ENCODE measurements at places on chromosomes 2 and 18.

DNA sequence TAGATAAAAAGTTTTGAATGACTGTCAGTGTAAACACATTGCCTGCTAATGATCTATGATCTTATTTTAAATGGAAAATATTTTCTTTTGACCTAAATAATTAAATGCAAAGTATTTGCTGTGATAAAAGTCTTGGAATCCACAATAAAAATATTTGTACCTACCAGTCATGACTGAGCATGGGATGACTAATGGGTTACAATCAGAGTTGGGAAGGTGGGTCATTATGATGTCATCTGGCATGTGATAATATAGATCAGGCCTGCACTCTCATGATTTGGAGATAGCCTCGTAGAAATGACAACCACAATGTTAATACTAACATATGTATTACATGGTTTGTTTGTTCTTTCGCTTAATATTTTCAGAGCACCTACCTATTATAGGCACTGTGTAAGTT is 848.8 kb upstream of the KLHL29 start:
- no peak for DNase-seq

DNA sequence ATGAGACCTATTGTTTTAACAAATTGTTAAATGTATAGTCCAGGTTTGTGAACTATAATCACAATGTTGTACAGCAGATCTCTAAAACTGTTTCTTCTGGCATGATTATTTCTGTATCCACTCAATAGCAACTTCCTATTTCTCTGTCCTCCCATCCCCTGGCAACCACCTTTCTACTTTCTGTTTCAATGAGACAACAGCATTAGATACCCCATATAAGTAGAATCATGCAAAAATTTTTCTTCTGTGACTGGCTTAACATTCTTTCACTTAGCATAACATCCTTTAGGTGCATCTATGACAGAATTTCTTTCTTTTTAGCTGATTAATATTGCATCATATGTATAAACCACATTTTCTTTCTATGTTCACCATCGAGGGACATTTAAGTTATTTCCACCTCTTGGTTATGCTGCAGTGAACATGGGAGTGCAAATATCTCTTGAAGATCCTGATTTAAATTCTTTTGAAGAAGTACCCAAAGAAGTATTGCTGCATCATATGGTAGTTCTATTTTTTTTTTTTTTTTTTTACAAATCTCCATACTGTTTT is 713.5 kb downstream of the LRP1B start:
- DNase-seq, result peak; percentile 7

DNA sequence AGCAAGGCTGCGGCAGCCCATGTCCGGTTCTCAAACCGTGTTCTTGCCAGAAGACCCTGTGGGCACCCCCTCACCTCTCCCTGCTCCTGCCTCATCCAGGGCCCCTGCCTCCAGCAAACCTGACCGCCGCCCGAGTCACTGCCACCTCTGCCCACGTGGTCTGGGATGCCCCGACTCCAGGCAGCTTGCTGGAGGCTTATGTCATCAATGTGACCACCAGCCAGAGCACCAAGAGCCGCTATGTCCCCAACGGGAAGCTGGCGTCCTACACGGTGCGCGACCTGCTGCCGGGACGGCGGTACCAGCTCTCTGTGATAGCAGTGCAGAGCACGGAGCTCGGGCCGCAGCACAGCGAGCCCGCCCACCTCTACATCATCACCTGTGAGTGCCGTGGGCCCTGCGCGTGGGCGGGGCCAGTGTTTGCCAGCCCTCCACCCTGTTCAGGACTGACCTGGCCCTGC is 32.2 kb downstream of the MTERF4 start:
- no peak for DNase-seq

- DNase-seq, result no peak
Observed at GRCh38 chr18:46577546-46577945, 79.5 kb downstream of the LOXHD1 start.

DNA sequence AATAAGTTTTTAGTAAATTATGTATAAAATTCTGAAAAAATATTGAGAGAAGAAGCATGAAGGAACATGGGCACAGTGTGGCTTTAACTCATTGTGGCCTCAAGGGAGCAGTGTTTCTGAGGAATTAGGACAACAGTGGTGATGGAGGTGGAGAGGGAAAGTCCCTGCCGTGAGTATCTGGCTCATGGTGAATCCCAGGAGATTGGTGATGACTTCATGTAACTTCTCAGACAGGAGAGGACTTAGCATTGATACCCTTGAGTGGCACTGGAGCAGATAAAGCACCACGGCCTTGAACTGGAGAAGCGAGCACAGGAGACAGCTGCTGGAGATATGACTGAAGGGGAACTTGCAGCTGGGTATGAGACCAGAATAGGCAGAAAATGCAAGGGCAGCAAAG is 35.0 kb upstream of the LRP1B start:
- no peak for DNase-seq

GRCh38 chr2:64766841-64767669 is 113.3 kb upstream of the SERTAD2 start:
- DNase-seq, result peak; percentile 51

GRCh38 chr18:69680123-69680522 is 267.6 kb downstream of the CD226 start:
- DNase-seq, result no peak

GRCh38 chr2:21220930-21221329 is 97.2 kb downstream of the TDRD15 start:
- no peak for DNase-seq

DNA sequence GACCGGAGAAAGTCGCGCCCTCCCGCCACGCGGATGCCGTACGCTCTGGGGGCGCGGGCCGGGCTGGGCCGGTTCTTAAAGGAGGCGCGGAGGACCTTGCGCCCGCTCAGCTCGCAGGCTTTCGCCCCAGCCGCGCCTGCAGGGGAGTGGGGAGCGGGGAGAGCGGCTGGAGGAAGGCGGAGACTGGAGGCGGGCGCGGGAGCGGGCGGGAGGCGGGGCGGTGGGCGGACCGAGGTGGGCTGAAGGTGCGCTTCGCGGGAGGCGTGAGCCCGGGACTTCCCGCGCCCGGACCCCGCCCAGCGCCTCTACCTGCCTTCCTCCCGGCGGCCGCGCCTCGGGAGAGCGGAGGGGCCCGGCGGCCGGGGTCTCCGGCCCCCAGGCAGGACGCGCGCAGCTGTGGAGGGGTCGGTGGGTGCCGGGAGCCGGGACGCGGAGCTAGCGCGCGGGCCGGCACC is at the start of gene ADRA2B:
ADRA2B (minus strand) TSS at position 148 of the 455 bp plus-strand sequence. CDS start 422 bp downstream, outside the sequence.
- DNase-seq, result peak; percentile 60

DNA sequence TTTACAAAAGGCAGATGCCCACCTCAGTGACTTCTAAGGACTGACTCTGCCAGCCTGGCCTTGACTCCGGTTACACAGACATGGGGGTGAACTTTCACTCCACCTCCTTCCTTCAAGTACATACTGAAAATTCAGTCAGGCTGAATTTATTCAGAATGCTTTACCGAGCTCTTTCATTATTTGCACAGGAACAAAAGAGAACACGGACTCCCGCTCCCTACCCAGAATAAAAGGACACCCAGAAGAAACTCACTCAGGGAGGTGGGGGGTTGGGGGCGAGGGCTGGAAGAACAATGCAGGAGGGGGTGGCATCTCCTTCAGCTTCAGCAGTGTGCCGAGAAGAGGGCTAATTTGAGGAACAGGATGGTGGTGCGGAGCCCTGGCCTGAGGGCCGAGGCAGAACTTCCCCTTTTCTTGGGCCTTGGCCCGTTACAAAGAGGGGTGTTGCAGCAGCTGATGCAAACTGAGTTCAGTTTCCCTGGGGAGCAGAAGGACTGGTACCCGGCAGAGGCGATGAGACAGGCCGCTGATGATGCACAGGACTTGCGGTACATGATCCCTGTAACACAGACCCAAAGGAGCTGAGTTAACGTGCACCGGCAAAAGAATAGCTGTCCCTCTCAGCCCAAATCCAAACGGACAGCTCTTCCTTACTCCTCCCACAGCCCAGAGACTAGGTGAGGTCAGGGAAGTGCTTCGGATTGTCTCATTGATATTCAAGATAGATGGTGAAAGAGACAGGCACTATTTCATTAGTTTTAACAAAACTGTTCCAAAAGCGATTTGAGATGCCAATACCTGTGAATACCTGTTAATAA is 24.1 kb downstream of the LYPD1 start:
- no peak for DNase-seq

DNA sequence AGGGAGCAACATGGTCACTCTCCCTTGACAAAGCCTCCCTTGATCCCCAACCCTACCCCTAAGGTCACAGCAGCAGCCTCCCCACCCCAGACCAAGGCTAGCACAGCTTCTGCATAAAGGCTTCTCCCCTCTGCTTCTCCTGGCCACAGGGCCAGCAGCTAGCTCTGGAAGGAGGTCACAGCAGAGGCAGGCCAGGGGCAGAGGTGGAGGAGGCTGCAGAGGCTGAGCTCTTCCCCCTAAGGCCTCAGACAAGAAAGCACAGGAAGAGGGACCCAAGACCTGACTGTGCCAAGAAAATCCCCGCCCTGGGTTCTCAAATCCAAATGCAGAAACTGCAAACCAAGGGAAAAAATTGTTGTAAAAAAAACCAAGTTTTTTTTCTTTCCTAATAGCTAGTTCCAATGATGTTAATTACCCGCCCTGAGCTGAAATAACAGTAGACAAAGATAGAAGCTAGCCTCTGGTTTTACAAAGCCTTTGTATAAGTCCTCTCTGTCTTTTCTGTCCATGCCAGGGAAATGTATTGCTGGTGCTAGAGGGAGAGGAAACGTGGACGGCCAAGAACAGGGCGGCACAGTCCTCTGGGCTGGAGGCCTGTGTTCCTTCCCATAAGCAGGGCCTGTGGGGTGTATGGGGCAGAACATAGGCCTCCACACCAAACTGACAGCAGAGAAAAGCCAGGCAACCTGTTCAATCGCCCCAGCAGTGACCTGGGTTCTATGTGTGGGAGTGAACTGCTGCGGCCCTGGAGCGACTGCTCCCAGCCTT is 79.5 kb downstream of the POLR1A start:
- no peak for DNase-seq

DNA sequence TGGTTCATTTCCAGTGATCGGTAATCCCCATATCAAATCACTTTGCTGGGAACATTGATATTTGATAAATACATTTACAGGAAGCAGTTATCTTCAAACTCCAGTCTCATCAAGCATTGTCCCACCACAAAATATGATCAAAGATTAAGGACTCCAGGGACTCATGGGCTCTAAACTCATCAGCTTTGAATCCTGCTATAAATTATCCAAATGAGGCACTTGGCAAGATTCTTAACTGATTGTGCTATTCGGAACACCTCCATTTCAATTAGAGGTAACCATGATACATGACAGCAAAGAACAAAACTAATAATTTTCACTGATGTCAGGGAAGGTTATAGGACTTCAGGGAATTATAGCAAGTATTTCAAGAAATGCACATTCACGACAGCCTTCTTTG is 1088.1 kb upstream of the PIK3C3 start:
- DNase-seq, result no peak

DNA sequence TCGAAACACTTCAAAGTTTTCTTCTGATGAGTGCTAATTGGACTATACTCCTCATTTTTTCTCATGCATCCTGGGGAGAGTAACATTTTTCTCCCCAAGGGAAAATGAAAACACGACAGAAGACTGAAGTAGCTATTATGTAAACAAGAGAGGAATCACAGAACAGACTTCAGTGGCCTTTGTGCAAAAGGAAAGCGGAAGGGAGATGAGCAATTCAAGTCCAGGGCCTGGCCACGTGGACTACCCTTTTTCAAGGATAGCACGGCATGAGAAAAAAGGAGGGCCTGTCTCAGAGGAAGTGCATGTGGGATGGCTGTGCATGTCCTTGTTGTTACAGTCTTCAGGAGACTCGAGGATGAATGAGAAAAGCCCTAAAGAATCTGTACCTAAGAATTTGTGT is 43.8 kb upstream of the KCNE4 start:
- DNase-seq, result no peak

- no peak for DNase-seq
Observed at GRCh38 chr2:237156031-237156856, 70.6 kb downstream of the COPS8 start.

GRCh38 chr2:144152817-144153271 is 367.1 kb downstream of the ZEB2 start:
- DNase-seq, result peak; percentile 16

DNA sequence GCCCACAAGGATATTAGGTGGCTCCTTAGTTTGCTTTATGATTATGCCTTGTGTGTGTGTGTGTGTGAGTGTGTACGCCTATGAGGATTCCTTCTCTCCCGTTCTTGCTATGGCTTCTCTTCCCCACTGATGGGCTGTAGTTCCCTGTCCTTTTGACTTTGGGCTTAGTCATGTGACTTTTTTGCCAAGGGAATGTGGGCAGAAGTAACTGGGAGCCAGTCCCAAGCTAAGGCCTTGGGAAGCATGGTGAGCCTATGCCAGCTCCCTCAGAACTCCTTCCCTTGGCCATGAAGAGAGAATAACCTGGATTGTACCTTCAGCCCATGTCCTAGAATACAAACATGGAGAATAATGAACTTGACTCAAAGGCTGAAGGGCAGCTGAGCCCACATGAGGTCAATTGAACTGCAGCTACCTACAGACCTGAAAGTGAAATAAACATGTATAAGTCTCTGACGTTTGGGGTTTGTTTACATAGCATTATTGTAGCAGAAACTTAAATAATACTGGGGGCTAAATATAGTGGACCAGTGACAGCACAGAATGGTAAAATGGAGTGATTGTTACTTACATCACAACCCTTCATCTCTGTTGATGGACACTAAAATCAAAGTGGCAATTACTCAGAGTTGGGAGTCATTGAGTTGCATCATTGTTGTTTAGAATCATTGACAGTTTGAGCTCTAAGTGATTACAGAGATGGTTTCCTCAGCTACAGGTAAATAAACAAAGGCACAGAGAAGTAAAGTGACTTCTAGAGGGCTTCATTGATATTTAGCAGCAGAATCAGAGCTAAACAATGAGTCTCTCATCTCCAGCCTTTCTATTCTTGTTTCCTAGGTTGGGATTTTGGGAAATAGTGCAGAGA is 15.3 kb upstream of the IL36G start:
- no peak for DNase-seq

DNA sequence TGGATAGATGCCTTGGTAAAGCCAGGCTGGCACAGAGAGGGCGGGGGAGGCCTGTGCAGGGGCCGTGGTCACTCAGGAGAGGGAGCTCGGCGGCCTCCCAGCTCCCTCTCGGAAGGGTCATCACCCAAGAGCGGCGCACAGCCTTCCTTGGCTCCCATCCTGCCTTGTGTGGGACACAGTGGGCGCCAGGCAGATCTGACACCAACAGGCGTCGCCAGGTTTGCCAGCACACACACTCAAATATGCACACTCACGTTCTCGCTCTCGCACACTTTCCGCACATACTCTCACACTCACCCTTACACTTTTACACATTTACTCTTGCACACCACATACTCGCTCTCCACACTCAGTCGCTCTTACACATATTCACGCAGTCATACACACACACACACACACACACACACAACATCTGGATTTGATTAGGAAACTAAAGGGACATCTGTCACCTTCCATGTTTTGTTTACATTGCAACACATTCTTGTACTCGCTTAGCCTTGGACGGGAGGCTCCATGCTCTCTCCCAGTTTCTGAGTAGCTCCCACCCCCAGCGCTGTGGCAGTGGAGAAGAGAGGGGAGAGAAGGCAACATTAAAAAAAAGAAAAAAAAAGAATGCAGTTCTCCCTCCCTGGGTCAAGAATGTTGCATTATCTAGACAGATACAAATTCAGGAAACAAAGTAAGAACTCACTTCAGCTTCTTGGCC is 10.5 kb downstream of the CHMP1B start:
- DNase-seq, result no peak

GRCh38 chr2:45978302-45978859 is 318.8 kb upstream of the EPAS1 start:
- no peak for DNase-seq
